ENCODE measurements at places on chromosomes 2 and 18. TPM values are rescaled to one million over a fixed set of nuclear protein-coding genes. Genes with fewer than 3 reads are reported as not detected.

DNA sequence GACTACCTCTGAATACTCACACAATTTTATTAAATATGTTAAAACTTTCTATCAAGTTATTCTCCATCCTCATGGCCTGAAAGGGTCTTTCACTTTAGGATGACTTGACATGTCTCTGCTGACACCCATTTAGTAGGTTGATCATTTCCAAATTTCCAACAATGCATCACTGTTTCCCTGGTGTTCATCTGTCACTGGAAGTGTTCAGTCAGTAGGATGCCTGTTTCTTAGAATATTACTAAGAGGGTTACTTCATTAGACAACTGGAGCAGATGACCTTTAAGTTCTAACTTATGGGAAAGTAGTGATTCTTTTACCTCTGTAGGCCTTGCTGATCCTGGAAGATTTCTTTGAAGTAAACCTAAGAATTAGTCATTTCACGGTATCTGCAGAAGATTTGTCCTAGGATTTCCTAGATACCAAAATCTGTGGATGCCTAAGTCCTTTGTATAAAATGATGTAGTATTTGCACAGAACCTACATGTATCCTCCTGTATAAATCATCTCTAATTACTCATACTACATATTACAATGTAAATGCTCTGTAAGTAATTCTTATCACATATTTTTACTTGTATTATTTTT is 77.7 kb downstream of the MAP3K20 start:
- H3K4me3 ChIP-seq, result no peak overlapping the region
- H3K27ac ChIP-seq, result no peak overlapping the region
- no peaks in the 10 kb centered on the region for H3K4me1 ChIP-seq
- DNase-seq, result no peak
- no peaks in the 10 kb centered on the region for H3K27me3 ChIP-seq

DNA sequence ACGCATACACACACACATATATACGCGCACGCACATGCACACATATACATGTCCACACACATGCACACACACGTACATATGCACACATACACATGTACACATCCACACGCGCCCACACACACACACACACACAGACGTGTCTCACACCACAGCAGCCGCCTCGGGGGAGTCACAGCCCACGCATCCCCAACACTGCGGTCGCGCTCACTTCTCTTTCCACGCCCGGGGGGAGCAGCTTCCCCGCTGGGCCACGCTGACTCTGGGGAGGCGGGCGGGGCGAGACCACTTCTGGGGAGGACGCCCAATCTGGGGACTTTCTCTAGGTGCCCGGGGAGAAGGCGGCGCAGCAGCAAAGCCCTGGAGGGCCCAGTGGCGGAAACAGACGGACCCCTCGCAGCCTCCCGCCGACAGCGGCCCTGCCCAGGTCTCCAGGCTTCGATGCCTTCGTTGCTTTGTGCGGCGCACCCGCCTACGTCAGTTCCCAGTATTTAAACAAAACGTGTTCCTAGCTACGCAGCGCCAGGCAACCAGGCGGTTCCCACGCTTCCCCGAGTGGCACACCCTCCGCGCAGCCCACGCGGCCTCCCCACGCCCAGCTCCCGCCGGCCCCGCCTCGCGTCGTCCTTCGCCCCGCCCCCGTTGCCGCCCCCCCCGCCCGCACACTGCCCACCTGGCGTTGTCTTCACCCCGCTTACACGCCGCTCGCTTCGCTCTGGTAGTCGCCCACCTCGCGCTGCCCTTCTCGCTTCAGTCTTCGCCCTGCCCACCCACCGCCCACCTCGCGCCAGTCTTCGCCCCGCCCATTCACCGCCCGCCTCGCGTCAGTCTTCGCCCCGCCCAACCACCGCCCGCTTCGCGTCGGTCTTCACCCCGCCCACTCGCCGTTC is 810 bp upstream of the RBFA start:
- peak overlapping the region; percentile 67 for H3K4me3 ChIP-seq
- H3K27ac ChIP-seq, result peak overlapping the region; percentile 80
- no peaks in the 10 kb centered on the region for H3K27me3 ChIP-seq
- no peaks in the 10 kb centered on the region for H3K4me1 ChIP-seq
- no peaks in the 10 kb centered on the region for H3K36me3 ChIP-seq

DNA sequence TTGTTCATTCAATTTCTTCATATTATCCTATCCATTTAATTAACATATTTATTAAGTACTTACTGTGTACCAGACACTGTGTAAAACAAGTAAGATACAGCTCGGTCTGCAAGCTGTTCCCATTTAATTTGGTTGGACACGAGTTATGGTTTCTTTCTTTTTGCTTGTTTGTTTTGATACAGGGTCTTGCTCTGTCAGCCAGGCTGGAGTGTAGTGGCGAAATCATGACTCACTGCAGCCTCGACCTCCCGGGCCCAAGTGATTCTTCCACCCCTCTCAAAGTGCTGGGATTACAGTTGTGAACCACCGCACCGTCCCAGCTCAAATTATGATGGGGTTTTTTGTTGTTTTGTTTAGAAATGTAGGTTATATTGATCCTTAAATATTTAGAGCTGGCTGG is 9.0 kb downstream of the CYBRD1 start:
- H3K4me1 ChIP-seq, result no peaks in the 10 kb centered on the region
- DNase-seq, result no peak
- no peak overlapping the region for H3K4me3 ChIP-seq
- no peaks in the 10 kb centered on the region for H3K27me3 ChIP-seq
- H3K27ac ChIP-seq, result no peak overlapping the region

- peaks cover 4% of the 10 kb centered on the region for H3K27me3 ChIP-seq
- no peak overlapping the region for H3K27ac ChIP-seq
- no peaks in the 10 kb centered on the region for H3K36me3 ChIP-seq
- H3K4me3 ChIP-seq, result no peak overlapping the region
These were observed 33.8 kb upstream of the TEX51 start for GRCh38 chr2:126864861-126865260.

Gene ALPG
- not detected for polyA plus RNA-seq

DNA sequence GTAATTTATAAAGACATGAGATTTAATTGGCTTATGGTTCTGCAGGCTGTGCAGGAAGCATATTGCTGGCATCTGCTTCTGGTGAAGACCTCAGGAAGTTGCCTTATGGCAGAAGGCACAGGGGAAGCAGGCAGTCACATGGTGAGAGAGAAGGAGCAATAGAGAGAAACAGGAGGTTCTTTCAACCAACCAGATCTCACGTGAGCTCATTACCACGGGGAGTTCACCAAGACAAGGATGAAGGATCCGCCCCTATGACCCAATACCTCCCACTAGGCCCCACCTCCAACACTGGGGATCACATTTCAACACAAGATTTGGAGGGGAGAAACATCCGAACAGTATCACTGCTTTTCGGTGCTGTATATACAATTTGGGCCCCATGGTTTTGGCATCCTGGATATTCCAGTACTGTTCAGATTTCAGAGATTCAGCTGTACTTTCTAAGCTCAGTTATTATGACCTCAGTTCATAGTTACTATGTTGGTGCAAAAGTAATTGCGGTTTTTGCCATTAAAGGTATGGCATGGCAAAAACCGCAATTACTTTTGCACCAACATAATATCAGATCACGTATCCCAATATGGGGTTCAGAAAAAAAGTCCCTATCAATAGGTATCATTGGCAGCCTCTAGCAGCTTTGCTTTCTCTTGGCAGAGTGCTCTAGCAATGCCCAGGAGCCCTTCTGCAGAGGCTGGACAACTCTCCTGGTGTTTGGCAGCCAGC is 189.6 kb upstream of the SIX3 start:
- no peaks in the 10 kb centered on the region for H3K27me3 ChIP-seq
- no peak overlapping the region for H3K27ac ChIP-seq
- no peaks in the 10 kb centered on the region for H3K36me3 ChIP-seq
- no peak for DNase-seq
- no peaks in the 10 kb centered on the region for H3K4me1 ChIP-seq
- H3K4me3 ChIP-seq, result no peak overlapping the region

All from small intestine (tissue), 16 donors.